ENCODE measurements at places on chromosomes 7 and 10.

DNA sequence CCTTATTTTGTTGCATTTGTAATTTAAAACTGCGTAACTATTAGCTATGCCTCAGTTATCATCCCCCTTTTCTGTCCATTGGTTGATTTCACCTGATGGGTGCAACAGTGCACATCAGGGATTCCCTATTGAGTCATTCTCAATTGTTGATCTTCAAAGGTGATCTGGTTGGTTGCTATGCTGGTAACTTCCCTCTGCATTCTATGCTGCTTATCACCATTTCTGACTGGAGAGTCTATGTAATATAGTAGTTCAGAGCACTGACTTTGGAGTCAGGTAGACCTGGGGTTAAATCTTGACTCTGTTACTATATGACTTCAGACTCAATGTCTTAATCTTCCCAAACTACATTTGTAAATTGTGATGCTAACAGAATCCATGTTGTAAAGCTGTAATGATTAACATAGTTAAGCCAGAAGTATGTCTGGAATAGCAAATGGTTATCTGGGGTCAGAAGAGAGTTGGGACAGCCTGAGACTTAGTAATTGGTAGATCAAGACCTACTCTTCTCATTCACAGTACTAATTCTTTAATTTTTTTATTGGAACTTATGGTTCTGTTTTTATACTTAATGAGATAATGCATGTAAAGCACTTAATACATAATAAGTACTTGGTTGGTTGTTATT, 38.1 kb downstream of the EXOC6 start:
- no peak for DNase-seq

- no peak for DNase-seq
Observed at GRCh38 chr7:36523371-36524101, 133.9 kb downstream of the ANLN start.

- DNase-seq, result peak; percentile 33
Observed at GRCh38 chr10:1050554-1050953, 1.6 kb upstream of the IDI1 start.

- DNase-seq, result no peak
Observed at GRCh38 chr7:41732436-41732785, 29.5 kb upstream of the INHBA start.

DNA sequence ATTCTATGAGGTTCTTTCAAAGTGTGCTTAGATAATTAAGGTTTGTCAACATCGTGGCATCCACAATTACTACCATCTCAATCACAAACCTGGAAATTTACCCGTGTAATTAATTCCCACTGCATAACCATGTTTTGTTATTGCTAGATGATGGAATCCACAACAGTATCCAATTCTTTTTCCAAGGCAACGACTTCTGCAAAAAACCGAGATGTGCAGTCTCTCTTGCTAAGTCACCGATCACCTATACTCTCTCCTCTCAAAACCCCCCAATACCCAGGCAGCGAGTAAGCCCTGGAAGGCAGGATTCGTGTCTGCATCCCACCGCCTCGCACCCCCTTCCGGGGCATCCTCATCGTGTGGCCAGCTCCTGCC, 678 bp upstream of the EIF4H start:
- no peak for DNase-seq

GRCh38 chr10:5945561-5946418, 31.6 kb downstream of the IL15RA start:
- DNase-seq, result no peak

DNA sequence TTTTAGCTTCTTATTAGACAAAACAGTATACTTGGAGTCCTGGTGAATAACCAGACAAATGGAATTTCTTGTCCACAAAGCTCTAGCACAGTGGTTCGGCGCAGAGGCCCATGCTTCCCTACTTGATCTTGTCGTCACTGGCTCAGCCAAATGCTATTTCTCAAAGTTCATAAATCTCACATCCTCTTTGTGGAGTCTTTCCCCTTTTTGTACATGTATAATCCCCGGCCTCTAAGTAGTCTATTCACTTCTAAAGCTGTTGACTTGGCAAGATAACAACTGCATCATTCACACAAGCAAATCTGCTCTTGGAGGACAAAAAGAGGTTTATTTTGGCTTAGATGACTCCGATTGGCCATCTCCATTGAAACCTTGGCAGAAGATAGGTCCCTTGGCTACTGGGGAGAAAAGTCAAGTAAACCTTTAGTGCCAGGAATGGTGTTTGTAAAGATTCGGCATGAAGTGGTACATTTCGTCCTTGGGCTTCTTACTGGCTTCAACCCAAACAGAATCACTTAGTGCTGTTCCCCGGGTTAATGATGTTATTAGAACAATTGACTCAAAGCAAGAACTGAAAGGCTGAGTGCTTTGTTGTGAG, 5.1 kb upstream of the AKR1E2 start:
- DNase-seq, result no peak

GRCh38 chr7:74344786-74345185, 55.6 kb downstream of the CLIP2 start:
- no peak for DNase-seq

GRCh38 chr7:33711231-33712019, 193.9 kb upstream of the BMPER start:
- no peak for DNase-seq

GRCh38 chr7:80247144-80247543, 112.5 kb downstream of the GNAI1 start:
- DNase-seq, result no peak

- DNase-seq, result no peak
Observed at GRCh38 chr10:125543796-125544195, 139.2 kb downstream of the TEX36 start.

DNA sequence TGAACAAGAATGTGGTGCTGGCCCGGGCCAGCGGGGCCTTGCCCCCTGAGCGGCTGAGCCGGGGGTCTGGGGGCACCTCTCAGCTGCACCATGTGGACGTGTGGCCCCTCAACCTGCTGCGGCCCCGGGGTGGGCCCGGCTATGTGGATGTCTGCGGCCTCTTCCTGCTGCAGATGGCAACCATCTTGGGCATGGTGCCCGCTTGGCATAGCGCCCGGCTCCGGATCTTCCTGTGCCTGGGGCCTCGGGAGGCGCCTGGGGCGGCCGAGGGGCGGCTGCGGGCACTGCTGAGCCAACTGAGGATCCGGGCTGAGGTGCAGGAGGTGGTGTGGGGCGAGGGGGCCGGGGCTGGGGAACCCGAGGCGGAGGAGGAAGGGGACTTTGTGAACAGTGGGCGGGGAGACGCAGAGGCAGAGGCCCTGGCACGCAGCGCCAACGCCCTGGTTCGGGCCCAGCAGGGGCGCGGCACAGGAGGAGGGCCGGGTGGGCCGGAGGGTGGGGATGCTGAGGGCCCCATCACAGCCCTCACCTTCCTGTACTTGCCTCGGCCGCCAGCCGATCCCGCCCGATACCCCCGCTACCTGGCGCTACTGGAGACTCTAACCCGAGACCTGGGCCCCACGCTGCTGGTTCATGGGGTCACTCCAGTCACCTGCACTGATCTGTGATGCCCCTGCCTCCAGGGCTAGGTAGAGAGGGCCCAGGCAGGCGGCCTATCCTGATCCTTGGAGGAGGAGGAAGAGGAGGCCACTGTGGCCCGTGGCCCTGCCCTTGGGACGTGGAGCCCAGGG, 1.1 kb upstream of the TRIP6 start:
- DNase-seq, result no peak

- DNase-seq, result no peak
Observed at GRCh38 chr10:84075226-84076046, 63.9 kb upstream of the GHITM start.

DNA sequence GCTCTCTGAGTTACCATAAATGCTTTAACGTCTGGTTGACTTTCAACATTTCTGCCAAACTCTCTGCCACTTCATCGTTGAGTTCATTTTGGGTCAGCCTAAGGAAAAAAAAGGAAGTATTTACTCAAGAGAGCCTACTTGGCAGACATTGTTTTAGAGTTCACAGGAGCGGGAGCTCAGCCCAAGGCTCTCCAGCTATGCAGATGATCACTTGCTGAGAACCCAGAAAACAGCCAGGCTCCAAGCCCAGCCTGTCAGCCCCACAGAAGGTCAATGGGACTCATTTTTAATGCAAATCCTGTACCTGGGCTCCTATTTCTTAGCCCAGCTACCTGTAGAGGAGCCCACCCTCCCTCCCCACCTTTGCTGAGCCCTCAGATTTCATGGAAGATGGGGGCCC, 45.5 kb downstream of the NOD1 start:
- no peak for DNase-seq

DNA sequence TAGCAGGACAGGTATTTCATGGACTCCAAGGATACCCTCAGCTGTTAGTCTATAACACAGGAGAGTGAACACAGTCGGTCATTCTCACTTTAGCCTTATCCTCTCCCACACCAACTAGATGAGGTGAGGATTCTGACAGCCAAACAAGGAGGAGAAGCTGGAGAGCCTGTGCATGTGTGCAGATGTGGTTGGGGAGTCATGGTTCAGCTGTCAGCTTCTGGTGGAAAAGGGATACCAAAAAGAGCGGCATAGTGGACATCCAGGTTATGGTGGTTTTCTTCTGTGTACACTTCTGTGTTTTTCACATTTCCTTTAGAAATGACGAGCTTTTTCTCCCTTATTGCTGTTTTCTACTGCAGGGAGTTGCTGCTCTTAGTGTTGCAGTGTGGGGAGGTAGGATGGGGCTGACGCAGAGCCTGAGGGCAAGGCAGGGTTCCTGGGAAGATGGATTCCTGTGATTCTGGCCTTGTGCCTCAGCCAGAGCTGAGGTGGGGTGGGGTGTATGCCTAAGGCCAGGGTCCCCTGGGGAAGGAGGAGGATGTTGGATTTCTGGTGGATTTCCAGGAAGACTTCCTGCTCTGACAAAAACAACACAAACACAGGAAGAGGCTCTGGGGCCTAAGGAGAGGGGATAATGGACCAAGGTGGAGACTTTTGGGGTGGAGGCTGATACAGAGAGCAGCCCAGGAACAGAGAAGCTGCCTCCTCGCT, 26.6 kb downstream of the PLAU start:
- DNase-seq, result no peak

DNA sequence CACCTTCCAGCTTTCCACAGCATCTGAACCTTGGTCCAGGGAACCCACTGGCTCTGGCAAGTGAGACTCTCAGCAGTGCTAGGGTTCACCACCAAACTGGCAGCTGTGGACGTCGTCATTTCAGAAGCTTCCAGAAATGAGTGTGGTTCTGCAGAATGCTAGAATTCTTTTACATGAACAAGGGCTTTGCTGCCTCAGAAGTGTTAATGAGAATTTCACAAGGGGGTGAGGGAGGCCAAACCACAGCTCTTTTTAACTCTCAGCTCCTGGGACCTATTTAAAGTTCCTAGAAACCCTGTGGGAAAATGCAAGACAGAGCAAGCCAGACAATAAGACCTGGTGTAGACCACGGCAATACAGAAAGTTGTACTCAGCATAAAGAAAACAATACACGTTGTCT, 129.3 kb upstream of the BET1 start:
- DNase-seq, result no peak

GRCh38 chr7:16399916-16400892, 21.1 kb downstream of the CRPPA start:
- no peak for DNase-seq

- no peak for DNase-seq
Observed at GRCh38 chr10:21195252-21195651, 298.1 kb upstream of the NEBL start.

GRCh38 chr10:116627386-116627933, 6.7 kb downstream of the PNLIPRP2 start:
- DNase-seq, result no peak

DNA sequence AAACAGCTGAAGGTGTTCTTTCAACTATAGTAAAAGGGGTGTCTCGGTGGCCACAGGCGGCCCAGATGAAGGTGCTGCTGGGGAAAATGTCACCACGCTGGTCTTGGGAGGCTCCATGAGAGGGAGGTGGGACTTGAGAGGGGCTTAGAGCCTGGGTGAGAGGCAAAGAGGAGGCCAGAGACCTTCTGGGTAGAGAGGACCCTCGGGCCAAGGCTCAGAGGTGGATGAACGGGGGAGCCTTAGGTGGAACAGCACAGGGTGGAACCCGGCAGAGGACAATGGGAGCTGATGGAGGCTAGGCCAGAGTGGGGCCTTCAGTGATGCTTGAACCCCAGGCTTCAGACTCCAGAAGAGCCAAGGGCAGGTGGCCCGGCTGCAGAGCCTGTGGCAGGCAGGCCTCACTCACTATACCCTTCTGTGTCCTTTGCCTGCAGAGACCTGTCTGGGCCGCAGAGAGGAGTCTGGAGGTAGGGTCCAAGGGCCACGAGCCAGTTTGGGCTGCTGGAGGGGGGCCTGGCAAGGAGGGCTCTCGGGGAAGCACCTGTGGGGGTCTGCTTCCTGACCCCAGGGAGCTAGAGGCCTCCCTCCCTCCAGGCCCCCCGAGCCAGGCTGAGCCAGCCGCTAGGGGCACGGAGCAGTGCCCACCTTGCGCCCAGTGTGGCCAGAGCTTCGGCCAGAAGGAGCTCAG, 32.1 kb downstream of the ZNF783 start:
- DNase-seq, result no peak

- DNase-seq, result no peak
Observed at GRCh38 chr10:234708-235406, 99.6 kb downstream of the ZMYND11 start.
